Activated naive CD4-positive, alpha-beta T cell treated with anti-CD3 and anti-CD28 coated beads, Interleukin-2, amount 50 U/mL, for 16 hours (primary cell): ENCODE measurements at places on chromosomes 4 and X.
A peak's percentile ranks its signal among the peaks of the same experiment; 100 is the strongest.

DNA sequence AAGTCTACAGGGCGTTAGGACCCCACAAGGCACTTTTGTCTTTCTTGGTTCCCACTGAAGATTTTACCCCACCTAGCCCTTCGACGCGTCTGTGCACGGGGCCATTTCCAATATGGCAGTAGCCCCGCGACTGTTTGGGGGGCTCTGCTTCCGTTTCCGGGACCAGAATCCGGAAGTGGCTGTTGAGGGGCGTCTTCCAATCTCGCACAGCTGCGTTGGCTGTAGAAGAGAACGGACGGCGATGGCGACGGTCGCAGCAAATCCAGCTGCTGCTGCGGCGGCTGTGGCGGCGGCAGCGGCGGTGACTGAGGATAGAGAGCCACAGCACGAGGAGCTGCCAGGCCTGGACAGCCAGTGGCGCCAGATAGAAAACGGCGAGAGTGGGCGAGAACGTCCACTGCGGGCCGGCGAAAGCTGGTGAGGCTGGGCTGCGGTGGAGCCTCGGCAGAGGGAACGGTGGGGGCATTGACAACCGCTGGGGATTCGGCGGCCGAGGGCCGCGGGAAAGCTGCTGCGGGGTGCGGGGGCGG is at the start of gene USP11:
USP11 (plus strand) TSS at position 207 of the 530 bp plus-strand sequence; CDS start at position 242, 35 bp downstream.
- DNase-seq = peak; percentile 29

DNA sequence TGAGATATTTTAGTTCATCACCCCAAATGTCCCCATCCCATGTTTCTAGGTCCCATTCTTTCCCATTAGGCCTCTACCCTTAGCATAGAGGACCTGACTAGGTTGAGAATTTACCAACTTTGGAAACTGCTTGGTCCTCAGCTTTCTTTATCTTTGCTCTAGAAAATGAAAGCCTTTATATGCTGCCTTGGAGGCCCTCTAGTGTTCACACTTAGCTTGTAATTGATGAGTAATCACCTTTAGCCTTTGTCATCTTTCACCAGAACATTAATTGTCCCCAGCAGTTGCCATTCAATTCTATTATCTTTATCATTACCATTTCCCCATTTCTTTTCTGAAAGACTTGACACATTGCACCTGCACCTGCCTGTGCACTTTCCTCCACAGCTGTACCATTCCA is 589.2 kb upstream of the NR3C2 start:
- no peak for DNase-seq

DNA sequence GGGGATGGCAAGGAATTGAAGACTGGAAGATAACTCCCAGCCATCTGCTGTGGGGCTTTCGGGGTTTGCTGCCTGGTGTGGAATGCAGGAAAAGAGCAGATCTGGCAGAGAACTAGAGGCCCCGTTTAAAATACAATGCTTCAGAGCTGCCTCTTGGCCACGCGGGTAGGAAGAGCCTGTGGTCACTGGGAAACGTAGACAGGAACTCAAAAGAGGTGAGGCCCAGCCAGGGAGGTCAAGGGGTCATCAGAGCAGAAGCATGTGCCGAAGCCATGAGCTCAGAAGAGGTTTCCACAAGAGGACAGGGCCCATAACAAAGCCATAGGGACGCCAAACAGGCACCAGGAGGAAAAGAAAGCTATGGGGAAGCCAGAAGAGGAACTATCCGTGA is 14.5 kb upstream of the STS start:
- DNase-seq = no peak

DNA sequence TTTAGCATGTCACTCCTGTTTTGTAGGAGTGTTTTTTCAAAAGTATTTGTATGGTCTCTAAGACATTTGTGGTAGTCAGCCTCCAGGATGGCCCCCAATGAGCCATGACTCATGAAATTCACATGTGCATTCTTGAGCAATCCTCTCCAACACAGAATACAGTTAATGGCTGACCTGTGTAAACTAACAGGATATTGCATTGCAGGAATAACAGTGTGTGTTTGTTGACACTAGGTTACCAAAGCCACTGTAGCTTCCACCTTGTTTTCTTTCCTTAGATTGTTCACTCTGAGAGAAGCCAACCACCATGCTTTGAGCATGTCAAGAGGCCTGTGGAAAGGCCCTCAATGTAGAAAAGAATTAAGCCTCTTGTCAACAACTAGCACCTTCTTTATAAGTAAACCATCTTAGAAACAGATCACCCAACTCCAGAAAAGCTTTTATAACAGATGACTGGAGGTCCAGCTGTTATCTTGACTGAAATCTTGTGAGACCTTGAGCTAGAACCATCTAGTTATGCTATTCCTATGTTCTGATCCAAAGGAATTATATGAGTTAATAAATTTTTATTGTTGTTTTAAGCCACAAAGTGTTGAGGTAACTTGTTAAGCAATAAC is 28.5 kb downstream of the TBCK start:
- DNase-seq = no peak

DNA sequence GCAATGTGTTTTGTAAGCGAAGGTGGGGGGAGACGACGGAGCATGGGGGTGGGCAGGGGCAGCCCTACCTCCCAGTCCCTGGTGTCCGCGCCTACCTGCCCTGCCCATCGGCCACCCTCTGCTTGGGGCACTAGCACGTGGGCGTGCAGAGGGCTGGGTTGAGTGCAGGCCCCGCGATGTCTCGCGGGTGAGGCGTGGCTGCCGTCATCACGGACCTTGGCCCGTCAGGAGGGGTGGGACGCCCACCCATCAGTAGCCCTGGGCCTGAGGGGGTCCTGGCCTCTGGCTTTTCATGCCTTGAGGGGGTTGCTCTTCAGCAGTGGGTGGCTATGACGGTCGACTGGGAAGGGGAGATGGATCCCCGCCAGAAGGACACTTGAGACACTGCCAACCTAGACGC is 36.1 kb upstream of the GEMIN8 start:
- no peak for DNase-seq

DNA sequence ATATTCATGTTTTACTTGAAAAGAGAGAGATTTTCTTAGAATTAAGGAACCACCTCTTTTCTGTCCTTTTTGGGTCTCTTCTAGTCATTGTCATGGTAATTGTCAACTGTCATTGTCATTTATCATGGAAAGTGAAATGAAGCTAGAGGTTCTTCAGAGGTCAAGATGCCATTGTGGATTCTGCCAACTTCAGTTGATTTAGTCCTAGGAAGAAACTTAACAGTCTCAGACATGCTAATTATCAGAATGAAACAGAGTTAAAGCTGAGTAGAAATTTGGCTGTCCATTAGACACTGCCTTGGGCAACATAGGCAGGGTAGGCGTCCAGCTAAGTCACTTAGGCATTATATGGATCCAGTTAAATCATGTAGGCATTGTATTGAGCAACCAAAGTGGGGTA is 796.1 kb upstream of the ADGRL3 start:
- DNase-seq = no peak

GRCh38 chr4:87069037-87069742 is 134.4 kb downstream of the AFF1 start:
- DNase-seq = no peak

DNA sequence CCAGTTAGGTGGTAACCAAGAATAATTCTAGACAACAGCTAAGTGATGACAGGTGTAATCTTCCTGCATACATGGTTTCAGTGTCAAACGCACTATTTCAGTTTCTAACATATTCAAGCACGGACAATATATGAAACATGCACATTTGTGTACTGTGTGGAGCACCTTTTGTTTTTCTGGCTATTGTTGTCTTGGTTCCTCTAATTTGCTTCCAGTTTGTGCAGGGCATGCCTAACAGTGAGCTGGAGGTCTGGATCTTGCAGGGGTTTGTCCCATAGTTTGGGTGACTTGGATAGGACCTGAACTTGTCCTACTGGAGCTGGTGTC is 70.5 kb upstream of the TBC1D9 start:
- DNase-seq = no peak

- no peak for DNase-seq
These were observed 94.7 kb downstream of the LINC00632 start for GRCh38 chrX:140804292-140804691.

DNA sequence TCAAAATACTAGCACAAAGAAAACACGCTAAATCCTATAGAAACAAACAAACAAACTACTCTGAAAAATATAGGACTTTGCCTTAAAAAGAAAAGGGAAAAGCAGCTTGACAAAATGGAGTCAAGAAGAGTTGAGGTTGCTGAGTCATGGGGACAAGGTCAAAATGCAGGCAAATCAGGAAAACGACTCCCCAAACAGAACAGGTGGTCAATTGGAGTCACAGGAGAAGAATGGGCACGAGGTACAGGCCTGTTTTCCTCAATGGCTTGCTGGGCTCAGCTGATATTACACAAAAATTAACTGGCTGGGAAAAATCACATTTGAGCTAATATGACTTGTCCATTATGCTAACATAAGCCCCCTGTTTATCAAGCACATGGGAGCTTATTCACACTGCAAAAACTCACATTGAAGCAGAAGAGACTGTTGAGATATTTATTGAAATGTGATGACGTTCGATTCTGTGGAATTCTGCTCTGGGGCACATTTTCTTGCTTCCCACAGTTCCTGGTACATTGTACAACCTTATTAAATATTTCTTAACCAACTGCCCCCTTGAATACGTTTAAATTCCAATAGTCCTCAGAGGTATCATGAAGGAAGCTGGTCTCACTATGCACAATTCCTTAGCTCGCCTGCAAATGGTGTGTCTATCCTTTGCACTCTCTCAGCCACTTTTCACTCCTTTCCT is 1622.1 kb downstream of the STIM2 start:
- DNase-seq = no peak

DNA sequence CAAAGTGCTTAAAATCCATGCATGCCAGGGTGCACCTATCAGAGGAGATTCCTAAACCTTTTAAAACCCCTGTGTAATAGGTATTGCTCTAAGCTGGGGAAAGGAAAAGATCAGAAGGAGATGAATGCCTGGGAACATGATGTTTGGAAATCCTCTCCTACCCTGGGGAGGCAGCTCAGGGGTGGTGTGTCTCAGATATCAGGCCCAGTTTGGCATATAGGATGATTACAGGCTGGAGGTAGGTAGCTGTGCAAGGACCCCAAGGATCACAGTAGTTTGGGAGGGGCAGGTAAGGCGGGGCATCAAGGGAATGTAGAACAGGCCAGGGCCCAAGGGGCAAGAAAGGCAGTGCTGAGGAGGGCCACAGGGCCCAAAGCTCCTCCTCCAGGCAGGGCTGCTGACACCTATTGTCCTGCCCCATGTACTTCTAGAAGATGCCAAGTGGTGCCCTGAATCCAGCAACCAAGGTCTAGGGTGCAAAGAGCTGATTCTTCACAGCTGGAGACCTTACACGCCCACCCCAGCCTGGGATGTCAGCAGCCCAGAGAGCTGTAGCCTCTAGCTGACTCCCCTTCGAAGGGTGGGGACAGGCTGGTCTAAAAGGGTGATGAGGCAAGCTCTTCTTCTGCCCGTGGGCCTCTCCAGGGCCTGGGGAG is 17.6 kb downstream of the SASH3 start:
- no peak for DNase-seq

GRCh38 chr4:184573701-184574100 is 75.5 kb downstream of the CASP3 start:
- no peak for DNase-seq

DNA sequence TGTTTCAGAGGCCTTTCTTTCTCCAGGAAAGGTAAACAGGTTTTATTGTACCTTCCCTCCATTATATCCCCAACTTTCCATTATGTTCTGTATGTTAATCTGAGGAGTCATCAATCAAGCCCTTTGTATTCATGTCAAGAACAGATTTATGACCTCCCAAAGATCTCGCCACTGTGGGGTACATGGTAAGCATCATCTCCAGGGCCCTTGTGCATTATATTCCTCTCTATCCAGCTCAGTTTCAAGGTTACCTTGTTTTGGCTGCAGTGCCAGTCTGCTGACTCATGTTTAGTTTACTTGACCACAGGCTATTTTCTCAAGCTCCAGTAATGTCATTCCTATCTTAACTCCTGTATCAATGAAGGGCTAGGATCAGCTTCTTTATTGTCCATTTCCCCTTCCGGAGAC is 125.1 kb upstream of the FRMPD4 start:
- DNase-seq = no peak

DNA sequence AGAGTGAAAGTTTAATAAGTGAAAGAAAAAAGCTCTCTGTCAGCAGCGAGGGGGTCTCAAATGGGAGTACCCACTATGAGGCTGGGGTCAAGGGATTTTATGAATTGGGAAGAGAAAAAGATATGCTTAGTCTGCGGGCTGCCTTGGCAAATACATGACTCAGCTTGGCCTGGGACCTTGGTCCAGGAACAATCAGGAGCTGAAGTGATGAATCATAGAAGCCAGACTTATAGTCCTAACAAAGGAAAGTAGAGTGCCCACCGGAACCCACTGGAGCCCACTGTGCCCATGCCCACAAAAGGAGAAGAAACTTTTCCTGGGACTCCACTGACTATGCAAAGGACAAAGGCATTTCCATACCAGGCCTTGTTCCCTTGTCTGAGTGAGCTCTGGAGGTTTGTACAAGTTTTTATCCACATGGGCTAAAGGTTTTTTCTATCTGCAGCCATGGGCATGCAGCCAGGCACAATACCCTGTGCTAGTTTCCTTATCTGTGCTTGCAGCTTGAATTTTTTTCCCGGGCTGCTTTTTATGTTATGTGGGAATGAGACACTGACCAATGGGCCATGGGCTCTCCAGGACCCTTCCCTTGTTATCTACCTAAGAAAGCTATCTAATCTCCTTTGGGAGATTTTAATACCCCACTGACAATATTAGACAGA is 201.7 kb downstream of the FAM133A start:
- DNase-seq = no peak

- no peak for DNase-seq
These were observed 36.3 kb downstream of the ING2 start for GRCh38 chr4:183541010-183541751.

DNA sequence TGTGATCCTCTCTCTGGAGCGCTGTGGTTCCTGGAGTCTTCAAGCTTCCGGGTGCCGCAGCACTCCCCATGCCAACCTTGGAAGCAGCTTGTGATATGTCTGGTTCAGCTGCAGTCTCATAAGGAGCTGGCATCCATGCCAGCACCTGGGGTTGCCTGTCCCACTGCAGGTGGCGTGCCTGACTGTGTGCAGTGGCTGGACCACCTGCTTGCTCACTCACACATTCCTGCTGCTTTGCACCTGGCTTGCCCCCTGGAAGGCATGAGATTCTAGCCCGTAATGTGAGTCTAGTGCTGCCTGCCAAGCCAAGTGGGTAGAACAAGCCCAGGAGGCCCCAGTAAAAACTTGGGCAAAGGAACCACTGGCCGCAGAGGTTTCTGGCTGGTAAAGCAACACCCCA is 687.2 kb upstream of the AADAT start:
- no peak for DNase-seq

- DNase-seq = no peak
These were observed 798.1 kb downstream of the PDHA2 start for GRCh38 chr4:96637971-96638412.

GRCh38 chr4:37852376-37852775 is 25.9 kb downstream of the PGM2 start:
- DNase-seq = no peak
